ENCODE measurements at places on chromosomes 11 and 22. TPM values are rescaled to one million over a fixed set of nuclear protein-coding genes. Genes with fewer than 3 reads are reported as not detected.

GRCh38 chr22:22050141-22050775, 67.7 kb upstream of the TOP3B start:
- no peaks in the 10 kb centered on the region for H3K36me3 ChIP-seq
- no peak overlapping the region for H3K4me3 ChIP-seq
- H3K27ac ChIP-seq = no peak overlapping the region
- DNase-seq = no peak

DNA sequence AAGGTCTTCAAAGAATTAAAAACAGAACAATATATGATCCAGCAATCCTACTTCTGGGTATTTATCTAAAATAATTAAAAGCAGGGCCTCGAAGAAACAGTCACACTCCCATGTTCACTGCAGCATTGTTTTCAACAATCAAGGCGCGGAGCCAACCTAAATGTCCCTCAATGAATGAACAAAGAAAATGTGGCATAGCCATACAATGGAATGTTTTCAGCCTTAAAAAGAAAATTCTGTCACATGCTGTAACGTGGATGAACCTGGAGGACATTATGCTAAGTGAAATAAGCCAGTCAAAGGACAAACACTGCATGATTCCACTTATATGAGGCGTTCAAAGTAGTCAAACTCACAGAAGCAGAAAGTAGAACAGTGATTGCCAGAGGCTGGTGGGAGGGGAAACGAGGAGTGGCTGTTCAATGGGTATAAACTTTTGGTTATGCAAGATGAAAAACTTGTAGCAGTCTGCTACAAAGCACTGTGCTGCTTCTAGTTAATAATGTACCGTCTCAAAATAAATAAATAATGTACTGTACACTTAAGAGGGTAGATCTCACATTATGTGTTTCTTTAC, 41.2 kb downstream of the SNX19 start:
- H3K27me3 ChIP-seq = no peaks in the 10 kb centered on the region
- no peak overlapping the region for H3K27ac ChIP-seq
- no peak overlapping the region for H3K4me3 ChIP-seq
- H3K4me1 ChIP-seq = no peaks in the 10 kb centered on the region
- peaks cover 53% of the 10 kb centered on the region for H3K36me3 ChIP-seq

- H3K36me3 ChIP-seq = peaks cover 39% of the 10 kb centered on the region
- H3K4me1 ChIP-seq = no peaks in the 10 kb centered on the region
These were observed 6.7 kb downstream of the CPT1B start for GRCh38 chr22:50571264-50572175.

- no peaks in the 10 kb centered on the region for H3K36me3 ChIP-seq
- H3K4me3 ChIP-seq = no peak overlapping the region
- peaks cover 17% of the 10 kb centered on the region for H3K27me3 ChIP-seq
- no peaks in the 10 kb centered on the region for H3K4me1 ChIP-seq
- DNase-seq = no peak
- no peak overlapping the region for H3K27ac ChIP-seq
These were observed 56.9 kb downstream of the ME3 start for GRCh38 chr11:86615487-86615886.

- H3K27me3 ChIP-seq = no peaks in the 10 kb centered on the region
- no peak for DNase-seq
- no peaks in the 10 kb centered on the region for H3K4me1 ChIP-seq
- H3K27ac ChIP-seq = no peak overlapping the region
- no peak overlapping the region for H3K4me3 ChIP-seq
These were observed 97.7 kb upstream of the CRYBB3 start for GRCh38 chr22:25101986-25102385.

DNA sequence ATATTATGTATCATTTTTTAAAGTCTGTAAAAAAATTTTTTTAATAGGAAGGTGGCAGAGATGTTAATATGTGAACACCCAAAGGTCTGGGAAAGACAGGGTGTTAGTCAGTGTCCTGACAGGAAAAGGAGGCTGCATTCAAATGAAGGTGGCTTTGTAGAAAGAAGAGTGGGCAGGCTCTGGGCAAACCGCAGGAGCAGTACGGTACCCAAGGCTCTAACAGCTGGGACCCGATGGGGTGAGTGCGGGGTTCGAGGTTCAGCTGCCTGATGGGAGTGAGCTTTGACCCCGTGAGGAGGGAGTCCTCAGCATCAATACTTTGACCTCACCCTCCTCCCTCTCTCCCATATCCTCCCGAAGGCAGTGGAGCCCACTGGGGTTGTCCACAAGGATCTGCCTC, 142.5 kb downstream of the C11orf91 start:
- peaks cover 12% of the 10 kb centered on the region for H3K27me3 ChIP-seq
- peaks cover 4% of the 10 kb centered on the region for H3K4me1 ChIP-seq
- no peak overlapping the region for H3K27ac ChIP-seq
- DNase-seq = no peak
- no peak overlapping the region for H3K4me3 ChIP-seq
- no peaks in the 10 kb centered on the region for H3K36me3 ChIP-seq

DNA sequence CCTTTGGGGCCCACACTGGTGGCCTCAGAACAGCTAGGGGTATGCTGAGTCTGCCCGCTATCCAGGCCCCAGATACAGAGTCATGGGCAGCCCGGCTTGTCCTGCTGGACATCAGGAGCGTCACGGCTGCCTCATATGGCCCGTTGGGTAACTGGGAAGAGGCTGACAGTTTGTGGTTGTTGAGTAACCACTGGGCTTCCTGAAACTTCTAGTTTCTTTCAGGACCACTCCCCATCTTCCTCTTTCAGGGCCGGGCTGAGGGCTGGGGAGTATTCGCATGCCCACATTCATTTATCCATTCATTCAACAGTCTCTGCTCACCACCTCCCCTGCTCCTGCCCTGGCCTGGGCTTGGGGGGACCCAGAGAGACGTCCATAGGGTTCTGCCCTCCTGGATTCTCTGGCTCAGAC, 13.4 kb upstream of the P2RY2 start:
- H3K4me3 ChIP-seq = no peak overlapping the region
- no peak overlapping the region for H3K27ac ChIP-seq
- no peak for DNase-seq

POU2AF1 gene
- 7.8 TPM for total RNA-seq

CD3D gene
- 467 TPM for total RNA-seq

Measured in activated CD4-positive, alpha-beta memory T cell treated with anti-CD3 and anti-CD28 coated beads, Interleukin-2, amount 10 ng/mL, durations not matched to agents 7 days and 5 days (primary cell).